NT2/D1 (cell line): ENCODE measurements at places on chromosomes 16 and 17.

GRCh38 chr16:67215706-67216105, 11.2 kb upstream of the TMEM208 start:
- no peak for DNase-seq

- DNase-seq, result no peak
These were observed 18.9 kb downstream of the ARHGAP17 start for GRCh38 chr16:24996301-24996700.

- DNase-seq, result no peak
These were observed 1.2 kb upstream of the TMEM204 start for GRCh38 chr16:1532081-1532760.

- DNase-seq, result no peak
These were observed 304.6 kb upstream of the FOXF1 start for GRCh38 chr16:86205521-86206245.

DNA sequence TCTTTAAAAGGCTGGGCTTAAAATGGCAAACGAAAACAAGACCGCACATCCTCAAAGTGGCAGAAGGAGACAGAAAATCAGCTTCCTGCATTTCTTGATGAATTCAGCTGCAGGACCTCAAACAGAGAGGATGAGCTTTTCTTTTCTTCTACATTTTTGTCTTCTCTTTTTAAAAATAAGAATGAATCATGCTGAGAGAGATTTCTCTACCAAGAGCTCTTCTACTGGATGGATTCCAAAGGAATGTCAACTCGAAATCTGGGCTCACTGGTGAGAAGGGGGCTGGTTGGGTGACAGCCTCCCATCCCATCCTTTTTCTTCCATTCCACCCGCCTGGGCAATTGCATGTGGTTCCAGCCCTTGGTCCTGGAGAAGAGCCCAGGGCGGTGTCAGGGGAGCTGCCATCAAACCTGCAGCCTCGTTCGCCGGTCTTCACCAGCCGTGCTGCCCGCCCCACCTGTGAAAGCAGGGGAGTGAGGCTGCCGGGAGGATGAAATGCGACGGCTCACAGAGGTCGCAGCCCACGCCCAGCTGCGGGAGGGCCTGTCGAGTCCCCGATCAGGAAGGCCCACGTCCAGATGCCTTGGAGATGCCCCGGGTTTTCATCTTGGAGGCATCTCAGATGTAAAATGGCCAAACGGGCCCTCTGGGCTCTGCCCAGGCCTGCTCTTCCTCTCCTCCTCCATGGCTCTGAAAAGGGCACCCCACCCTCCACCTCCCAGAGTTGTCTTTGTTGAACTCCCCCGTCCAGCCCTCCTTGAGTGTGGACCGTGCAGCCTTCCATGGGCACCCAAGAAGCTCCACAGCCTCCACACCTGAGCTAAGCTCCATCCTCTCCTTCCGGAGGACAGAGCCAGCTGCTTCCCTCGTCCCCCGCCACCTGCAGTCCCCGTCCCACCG, 121.9 kb downstream of the FOXL1 start:
- no peak for DNase-seq

- no peak for DNase-seq
These were observed 86.2 kb downstream of the EFCAB5 start for GRCh38 chr17:30027676-30028075.

GRCh38 chr17:45969726-45970125, 29.3 kb upstream of the STH start:
- no peak for DNase-seq

DNA sequence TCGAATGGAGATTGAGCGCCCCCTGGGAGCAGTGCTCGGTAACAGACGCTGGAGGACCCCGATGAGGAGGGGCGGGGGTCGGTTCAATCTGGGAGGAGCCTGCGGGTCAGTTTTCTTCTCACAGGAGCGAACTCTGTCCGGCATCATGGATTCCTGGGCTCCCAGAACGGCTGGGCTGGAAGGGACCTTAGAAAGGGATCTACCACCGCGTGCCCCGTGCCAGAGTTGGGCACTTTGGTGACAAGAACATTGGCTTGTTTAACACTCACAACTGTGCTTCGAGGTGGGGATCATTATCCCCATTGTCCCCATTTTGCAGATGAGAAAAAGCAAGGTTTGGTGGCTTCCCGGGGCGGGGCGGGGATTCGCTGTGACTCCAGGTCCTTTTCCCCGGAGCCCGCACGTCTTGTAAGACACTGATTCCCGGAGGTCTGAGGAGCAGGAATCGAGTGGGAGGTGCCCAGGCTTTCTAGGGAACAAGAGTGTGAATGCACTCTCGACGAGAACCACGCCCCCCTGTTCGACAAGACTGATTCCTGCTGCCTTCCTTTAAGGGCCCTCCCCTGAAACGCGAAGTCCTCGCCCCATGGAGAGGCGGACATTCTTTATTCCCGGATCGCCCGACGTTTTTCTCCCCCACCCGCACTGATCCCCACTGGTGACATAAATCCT, 1.5 kb upstream of the FBXL19 start:
- DNase-seq, result peak; percentile 92
